ENCODE measurements at places on chromosomes 2 and 18. TPM values are rescaled to one million over a fixed set of nuclear protein-coding genes. Genes with fewer than 3 reads are reported as not detected.

VWA3B gene
- not detected for total RNA-seq

TCF23 gene
- not detected for total RNA-seq

ROCK2 gene
- total RNA-seq = 28.5 TPM

FLACC1 gene
- 0.75 TPM for total RNA-seq

DNA sequence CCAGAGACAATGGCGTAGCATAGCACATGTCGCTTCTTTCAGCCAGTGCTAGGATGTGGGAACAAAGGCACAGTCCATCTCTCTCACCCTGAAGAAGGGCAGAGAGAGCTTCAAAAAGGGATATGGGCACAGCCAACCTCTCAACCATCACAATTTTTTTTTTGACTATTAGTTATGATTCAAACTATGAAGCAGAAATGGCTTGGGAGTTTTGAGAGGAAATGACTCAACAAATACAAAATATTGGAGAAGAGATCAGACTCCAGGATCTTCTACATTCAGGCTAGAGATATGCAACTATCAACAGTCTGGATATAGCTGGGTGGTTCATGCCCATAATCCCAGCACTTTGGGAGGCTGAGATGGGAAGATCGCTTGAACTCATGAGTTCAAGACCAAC, 109.1 kb downstream of the MCFD2 start:
- DNase-seq = no peak

- peak; percentile 57 for DNase-seq
Measured at GRCh38 chr2:169107645-169108044, 38.3 kb downstream of the DHRS9 start.

QPCT gene
- total RNA-seq = 3.0 TPM

SLC8A1 gene
- 13.5 TPM for total RNA-seq

CTAGE1 gene
- not detected for total RNA-seq

DNA sequence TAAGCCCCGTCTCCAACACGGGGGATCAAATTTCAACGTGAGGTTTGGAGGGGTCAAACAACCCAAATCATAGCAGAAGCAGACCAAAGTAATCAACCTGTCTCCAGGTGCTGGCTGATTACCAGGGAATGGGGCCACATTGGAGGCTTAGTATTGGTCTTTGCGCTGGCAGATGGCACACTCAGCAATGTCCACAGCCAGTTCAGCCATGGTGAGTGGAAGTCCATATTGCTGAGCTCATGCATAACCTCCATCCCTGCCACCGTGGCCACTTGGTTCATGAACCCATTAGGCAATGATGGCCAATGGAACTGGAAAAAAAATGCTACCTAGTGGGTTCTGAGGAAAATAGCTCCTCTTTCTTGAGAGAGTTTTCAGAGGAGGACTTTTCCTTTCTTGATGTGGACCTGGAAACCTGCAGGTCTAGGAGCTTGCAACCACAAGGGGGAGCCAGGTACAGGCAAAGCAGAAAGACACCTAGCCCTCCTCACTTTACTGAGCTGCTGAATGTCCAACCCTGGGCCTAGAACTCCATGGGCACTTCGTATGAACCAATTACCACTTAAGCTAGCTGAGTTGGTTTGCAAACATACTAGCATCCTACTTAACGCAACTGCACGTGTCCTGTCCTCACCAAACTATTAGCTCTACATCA, 128.0 kb upstream of the GYPC start:
- DNase-seq = peak; percentile 29

LIMS4 gene
- total RNA-seq = 1.4 TPM

DNA sequence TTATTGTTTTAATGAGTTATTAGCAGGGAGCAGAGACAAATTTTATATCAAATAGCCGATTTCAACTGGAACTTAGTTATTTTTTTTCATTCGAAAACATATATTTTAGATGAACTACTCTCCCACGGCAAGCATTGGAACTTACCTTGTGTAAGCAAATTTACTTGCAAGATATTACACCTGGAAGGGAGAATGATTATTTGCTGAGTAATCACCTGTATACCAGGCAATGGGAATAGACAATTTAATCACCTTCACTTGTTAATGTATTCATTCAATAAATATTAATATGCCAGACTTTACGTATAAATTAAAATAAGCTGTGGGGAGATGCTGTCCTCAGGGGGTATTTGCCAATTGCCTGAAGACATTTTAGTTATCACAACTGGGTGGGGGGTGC, 1069.9 kb upstream of the CHAC2 start:
- no peak for DNase-seq

CKAP2L gene
- 17.7 TPM for total RNA-seq

SDC1 gene
- 128 TPM for total RNA-seq
